ENCODE measurements at places on chromosomes 1 and 21. TPM values are rescaled to one million over a fixed set of nuclear protein-coding genes. Genes with fewer than 3 reads are reported as not detected.

FMO4 gene
- 2.3 TPM for total RNA-seq

C8A gene
- not detected for total RNA-seq

BRINP3 gene
- total RNA-seq: 0.23 TPM

MYOG gene
- total RNA-seq: not detected

SLC22A15 gene
- 10.0 TPM for total RNA-seq

TAS1R1 gene
- not detected for total RNA-seq

PCP4 gene
- 5.8 TPM for total RNA-seq

DNAH14 gene
- total RNA-seq: 1.6 TPM

PRDM15 gene
- 26.9 TPM for total RNA-seq

LRRC3 gene
- total RNA-seq: 3.0 TPM

LENEP gene
- total RNA-seq: 1.4 TPM

BTG3 gene
- 53.3 TPM for total RNA-seq

All from lower leg skin (tissue), 4 donors.